ENCODE measurements at places on chromosomes 3 and 15.

GRCh38 chr3:196660381-196661166 lies 21.1 kb downstream of the NRROS start:
- peak; percentile 82 for DNase-seq

- peak; percentile 68 for DNase-seq
Measured at GRCh38 chr3:142215106-142215505, 10.3 kb downstream of the GK5 start.

DNA sequence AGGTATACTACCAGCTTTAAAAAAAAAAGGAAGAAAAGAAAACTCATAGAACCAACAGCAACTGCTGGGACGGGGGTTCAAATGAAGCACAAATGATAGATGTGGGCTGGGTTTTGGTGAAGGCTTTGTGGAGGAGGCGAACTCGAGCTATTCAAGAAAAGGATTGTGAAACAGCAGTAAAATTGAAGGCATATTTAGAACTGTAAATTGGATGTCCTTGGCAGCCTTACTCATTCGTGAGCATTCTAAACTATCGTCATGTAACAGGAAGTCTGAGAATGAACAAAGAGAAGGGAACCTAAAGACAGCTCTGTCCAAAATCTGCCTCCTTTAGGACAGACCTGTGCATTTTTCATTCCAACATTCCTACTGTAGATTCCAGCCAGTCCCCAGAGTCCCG lies 97.8 kb downstream of the LARS2 start:
- DNase-seq = no peak

- DNase-seq = no peak
Measured at GRCh38 chr3:8964436-8965370, 1.4 kb upstream of the RAD18 start.

GRCh38 chr3:185549651-185550111 lies 2.7 kb downstream of the LIPH start:
- no peak for DNase-seq

DNA sequence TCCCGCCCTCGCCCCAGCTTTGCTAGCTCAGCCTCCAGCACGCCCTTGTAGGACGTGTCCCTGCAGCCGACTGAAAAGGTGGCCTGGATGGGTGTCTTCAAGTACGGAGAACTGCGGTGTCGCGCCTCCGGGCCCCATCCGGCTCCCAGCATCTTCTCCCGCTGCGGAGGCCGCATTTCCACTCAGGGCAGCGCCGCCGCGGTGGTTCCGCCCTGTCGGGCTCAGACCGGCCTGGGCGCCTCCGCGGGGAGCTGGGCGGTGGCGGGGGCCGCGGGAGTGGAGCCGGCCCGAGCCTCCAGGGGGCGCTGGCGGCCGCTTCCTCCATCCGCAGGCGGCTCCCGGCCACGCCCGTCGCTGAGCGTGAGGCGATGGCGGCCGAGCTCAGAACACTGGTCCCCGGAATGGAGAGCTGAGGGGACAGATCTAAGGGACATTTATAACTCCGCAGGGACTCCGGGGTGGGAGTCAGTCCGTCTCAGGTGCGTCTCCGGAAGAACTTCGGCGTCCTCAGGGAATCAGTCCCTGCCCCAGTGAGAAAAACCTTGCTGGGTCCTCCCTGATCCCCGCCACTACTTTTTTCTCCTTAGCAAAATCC lies 13.6 kb upstream of the SMCO1 start:
- DNase-seq = peak; percentile 10

DNA sequence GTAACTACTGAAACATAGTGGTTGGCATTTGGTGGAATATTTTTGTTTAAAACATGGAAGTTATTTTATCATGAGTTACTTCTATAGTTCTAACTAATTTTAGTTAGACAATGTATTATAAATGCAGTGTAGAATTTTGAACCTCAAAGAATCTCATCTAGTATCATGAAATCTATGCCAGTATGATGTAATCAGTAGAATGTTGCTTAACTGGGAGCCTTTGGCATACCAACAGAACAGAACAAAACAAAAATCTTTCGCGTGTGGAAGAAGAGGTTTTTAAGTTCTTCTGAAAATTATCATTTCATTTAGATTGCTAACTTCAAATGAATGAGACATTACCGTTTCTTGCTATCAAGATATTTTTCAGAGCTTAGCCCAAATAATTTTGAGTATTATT lies 98.4 kb upstream of the LRRFIP2 start:
- no peak for DNase-seq

DNA sequence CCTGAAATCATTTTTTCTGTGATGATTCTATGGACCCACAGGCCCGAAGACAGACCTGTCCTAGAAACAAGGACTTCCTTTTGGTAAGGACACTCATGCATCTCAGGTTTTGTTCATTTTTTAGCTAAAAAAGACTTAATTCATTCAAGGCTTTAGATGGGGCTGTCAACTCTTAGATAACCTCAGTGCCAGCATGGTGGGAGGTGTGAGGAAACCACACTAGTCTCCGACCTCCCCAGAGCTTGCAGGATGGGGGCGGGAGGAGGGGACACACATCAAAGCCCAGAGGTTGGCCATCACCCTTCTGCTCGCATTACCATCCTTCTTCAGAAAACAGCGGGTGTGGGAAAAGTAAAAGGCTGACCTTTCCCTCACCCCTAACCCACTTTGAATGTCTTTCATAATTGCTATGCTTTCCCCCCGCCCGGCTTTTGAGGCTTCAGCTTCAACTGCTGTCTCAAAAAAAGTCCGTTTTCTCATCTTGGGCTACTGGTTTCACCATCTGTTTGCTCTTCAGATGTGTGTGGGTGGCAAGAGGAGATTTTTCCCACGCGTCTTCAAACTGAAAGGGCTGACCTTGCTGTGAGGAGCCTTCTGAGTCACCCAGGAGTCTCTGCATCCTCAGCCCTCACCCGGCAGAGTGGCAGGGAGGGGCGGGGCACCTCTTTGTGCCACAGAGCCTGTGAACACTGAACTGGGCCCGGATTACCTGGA lies 27.6 kb upstream of the CXCR6 start:
- DNase-seq = no peak

DNA sequence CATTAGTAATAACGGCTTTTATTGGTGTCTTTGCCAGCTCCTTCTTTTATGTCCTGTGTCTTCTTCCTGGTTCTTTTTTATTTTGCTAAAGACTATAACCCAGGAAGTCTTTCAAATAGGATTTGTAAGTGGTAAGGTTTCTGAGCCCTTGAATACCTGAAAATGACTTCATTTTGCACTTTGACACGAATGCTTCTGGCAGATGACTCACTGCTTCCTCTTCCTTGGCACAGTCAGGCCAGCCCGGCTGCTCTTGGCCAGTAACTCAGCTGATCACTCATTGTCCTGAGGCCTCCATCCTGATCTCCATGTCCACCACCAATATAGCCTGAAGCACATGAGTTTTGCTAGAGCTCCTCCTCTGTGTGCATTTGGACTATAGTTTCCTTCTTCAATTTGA lies 48.7 kb upstream of the NR2E3 start:
- DNase-seq = no peak

DNA sequence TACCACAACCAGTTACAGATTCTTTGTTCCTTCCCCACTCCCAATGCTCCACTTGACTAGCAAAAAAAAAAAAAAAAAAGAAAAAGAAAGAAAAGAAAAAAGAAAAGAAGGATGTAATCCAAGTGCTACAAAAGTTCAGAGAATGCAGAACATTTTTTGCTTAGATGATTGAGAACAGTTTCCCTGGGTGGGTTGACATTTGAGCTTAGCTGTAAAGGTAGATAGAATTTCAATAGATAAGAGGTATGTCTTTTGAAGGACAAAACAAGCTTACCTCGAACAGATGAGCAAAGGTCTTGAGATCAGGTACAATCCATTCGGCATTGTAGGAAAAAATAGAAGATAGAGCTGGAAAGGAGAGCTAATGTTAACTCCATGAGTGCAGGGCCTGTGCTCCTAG lies 344.6 kb upstream of the NECTIN3 start:
- DNase-seq = no peak

DNA sequence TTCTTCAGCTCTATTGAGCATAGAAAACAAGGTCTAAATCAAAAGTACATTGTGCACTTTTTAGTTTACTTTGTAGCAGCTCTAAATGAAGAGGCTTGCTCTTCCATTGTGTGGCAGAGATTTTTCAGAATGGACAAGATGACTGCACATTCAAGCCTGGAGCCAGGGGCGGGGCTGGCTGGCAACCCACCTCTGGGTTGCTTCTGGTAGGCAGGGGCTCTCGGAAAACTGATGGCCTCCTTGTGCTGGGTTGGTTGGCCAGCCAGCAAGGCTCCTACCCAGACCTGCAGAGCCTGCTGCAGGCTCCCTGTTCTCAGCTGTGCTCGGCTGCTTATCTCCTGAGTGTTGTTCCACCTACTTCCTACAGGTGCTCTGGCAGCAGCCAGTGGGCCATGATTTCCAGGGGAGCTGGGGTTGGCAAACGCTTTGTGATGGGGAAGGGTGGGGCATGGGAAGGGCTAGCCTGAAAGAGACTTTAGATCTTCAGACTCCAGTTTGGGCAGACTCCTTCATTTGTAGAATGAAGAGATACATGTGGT lies 8.8 kb downstream of the BSN start:
- no peak for DNase-seq

- DNase-seq = peak; percentile 76
Measured at GRCh38 chr3:23999012-23999641, 54.0 kb downstream of the NR1D2 start.

GRCh38 chr3:142228964-142229363 lies 3.6 kb upstream of the GK5 start:
- DNase-seq = no peak

GRCh38 chr3:143220741-143221140 lies 101.2 kb downstream of the CHST2 start:
- DNase-seq = no peak

GRCh38 chr3:120393761-120394160 lies 44.6 kb upstream of the LRRC58 start:
- no peak for DNase-seq

DNA sequence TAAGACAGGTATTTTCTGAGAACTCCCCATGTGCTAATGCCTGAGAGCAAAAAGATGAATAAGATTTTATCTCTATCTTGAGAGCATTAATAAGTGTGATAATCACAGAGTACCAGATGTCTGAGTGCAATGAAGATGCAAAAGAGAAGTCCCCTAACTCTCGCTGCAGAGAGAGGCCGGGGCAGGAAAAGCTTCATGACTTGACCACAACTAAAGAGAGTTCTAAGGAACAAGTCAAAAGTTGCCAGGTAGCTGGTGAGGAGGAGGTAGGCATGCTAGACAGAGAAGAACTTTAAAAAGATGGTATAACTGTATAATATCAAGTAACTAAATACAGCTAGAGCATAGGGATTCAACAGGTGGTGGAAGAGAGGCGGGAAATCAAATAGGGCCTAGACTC lies 28.8 kb downstream of the MTMR10 start:
- no peak for DNase-seq

GRCh38 chr3:24069045-24069444 lies 124.0 kb downstream of the NR1D2 start:
- DNase-seq = no peak

- DNase-seq = no peak
Measured at GRCh38 chr3:123082370-123083065, 15.7 kb downstream of the PDIA5 start.

DNA sequence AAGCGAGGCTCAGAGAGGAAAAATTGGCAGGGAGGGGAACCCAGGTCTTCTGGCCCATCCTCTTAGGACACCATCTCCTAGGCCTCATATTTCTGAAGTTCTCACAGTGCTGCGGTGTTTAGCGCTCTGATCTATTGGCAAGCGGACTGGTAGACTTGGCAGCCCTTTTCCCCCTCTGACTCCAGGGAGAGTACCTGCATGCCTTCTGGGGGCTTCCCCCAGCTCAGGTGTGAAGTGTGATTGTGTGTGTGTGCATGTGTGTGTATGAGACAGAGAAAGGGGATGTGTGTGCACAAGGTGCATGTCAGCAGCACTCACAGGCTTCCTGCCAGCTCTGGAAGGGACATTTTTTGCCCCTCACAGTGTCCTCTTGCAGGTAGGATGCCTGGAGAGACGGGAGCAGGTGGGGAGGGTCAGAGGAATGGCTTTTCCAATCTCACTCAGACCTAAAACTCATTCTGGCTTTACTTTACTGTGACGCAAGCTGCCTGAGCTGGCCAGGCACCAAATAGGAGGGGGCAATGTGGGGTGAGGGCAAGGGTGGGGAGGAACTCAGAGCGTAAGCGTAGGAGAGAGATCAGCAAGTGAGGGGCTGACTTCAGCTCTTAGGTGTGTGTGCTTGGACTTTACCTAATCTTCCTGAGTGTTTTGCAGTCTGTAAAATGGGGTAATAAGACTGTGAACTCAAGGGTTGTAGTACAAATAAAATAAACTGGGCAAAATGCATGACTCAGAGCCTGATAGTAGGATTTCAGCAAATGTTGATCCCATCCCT lies 4.0 kb upstream of the IL17RE start:
- DNase-seq = no peak

DNA sequence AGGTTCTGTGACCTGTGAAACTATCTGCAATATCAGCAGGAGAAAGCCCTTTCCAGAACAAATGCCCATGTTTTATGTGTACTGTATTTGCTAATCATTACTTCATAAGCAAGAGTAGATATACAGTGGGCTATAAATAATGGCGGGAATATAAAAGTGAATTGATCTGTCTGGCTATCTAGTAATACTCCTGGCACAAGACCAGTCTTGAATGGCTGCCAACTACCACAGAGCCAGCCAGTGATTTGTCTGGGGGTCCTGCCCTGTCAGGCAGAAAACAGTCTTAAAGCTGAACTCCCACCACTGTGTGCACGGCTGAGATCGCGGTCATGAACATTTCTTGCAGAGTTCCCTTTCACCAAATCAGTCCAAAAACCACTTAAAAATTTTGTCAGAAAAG lies 176.3 kb downstream of the MEIS2 start:
- DNase-seq = no peak

DNA sequence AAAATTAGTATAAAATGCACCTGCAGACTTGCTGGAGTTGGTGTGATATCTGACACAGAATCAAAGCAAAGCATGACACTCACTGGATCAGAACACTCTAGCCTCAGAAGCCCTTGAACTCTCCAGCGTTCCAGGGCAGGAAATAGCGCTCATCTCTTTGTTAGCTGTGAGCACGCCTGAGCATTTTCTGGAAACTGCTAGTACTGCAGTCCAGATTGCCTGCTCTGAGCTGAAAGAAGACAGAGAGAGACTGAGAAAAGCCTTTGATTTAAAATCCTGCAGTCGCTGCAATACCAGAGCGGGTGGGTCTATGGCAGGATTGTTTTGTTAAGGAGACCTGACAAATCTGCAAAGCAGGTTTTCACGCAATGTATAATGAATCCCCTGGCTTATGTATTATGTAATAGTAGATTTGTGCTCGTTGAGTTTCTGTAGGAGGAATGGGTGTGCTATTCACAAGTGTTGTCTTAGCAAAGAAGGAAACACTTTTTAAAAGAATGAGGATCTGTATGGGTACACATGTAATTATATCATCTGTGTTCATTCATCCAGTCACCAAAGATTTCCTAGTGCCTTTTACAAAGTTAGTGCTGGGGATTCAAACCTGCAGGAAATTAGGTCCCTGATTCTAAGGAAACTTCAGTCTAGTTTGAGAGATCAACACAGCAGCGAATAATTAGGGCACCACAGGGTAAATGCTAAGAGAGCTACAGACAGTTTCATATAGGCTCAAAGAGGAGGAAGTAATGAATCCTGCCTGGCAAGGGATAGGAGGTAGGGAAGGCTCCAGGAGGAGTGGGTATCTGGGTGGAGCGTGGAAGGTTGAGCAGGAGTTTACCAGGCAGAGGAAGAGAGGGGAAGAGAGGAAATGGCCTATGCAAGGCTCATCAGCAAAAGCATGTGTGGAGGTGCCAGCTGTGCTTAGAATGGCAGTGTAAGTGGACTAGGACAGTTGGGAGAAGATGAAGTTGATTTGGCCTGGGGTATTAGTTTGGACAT lies 26.1 kb upstream of the MGLL start:
- DNase-seq = peak; percentile 22

- DNase-seq = no peak
Measured at GRCh38 chr3:188881954-188882641, 289.7 kb upstream of the TPRG1 start.

GRCh38 chr3:174253196-174253823 lies 605.8 kb upstream of the NAALADL2 start:
- no peak for DNase-seq

All from NCI-H2029 treated with DMSO at 0.1 percent for 48 hours (cell line).